ENCODE measurements at places on chromosomes 11 and 22. TPM values are rescaled to one million over a fixed set of nuclear protein-coding genes. Genes with fewer than 3 reads are reported as not detected.

Gene OR51E2
- total RNA-seq, result not detected

Gene PGAP2
- total RNA-seq, result 15.5 TPM

Gene CCDC188
- total RNA-seq, result not detected

Gene LARGE2
- not detected for total RNA-seq

Gene LMO2
- not detected for total RNA-seq

Gene RBM4B
- 14.8 TPM for total RNA-seq

Gene KRTAP5-4
- total RNA-seq, result not detected

Gene OR52H1
- total RNA-seq, result not detected

Gene JHY
- total RNA-seq, result 0.59 TPM

Gene TTC28
- 5.7 TPM for total RNA-seq

Gene SLC37A2
- 1.0 TPM for total RNA-seq

Gene B3GAT3
- 72.8 TPM for total RNA-seq

Gene KRTAP5-8
- not detected for total RNA-seq

Gene TTC38
- total RNA-seq, result 64.2 TPM

Gene TMEM86A
- total RNA-seq, result 0.21 TPM

DNA sequence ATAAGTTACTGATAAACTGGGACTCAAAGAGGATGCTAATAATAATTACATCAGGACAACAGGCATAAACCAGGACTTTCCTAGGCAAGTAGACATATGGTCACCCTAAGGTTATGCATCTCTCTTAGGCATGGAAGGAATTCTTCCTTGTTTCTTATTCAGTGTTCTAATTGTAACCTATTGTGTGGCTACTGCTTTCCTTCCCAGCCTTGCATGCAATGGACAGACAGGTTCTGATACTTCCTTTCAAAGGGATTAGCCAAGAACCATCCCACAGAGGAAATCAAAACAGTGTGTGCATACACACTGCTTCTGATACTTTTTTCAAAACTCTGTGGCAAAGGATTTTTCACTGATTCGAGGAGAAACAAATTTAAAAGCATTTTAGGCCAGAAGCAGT lies 48.3 kb downstream of the RRAS2 start:
- no peak for DNase-seq

DNA sequence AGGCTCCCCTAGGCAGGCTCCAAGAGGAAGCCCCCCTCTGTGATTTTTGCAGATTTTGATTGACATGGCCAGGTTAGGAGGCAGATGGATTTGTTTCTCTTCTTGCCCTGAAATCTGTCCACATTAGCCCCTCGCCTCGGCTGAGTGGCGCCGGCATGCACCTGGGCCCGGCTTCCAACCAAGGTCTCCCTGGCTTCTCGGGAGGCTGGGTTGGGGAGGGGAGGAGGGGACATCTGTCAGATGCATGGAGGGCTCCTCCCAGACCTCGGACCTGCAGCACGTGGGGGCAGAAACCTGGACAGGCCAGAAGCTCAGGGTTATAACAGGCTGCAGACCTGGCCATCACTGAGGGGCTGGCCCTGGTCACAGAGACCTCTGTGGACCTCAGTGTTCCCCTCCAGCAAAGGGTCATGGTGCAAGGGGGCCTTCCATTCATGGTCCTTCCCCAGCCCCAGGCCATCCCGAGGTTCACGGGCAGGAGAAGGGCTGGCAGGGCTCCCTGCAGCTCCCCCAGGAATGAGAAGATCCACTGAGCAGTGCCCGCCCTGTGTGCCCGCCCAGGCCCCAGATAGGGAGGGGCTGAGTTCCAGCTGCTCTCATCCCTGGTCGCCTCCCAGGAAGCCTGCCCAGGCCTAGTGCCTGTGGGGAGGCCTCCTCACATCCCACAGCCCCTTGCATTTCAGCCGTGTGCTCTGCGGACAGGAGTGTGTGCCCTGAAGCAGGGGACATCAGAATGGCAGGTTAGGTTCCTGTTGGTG lies 747.8 kb downstream of the BRD1 start:
- DNase-seq, result no peak

GRCh38 chr11:77661670-77662069 lies 24.1 kb upstream of the CLNS1A start:
- no peak for DNase-seq

GRCh38 chr22:24001314-24001713 lies 3.9 kb downstream of the GSTT4 start:
- no peak for DNase-seq

DNA sequence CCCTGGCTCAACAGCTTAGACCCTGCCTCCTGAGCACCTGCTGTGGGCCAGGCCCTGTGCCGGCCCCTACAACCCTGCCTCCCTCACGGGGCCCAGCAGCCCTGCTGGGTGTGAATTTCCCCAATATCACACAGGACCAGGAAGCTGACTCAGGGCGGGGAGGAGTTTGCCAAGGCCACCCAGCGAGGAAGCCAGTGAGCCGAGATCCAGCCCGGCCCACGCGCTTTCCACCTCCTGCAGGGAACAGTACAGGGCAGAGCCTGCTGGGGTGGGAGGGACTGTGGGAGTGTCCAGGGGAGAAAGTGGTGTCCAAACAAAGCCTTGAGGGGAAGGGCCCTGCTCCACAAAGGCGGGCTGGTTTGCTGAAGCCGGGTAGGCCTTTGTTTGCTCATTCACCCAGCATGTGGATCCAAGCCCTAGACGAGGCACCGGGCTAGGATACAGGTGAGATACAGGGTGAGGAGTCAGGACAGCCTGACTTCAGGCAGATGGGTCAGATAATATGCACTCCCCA lies 26.8 kb downstream of the RPL3 start:
- DNase-seq, result no peak

GRCh38 chr11:86421946-86422345 lies 47.3 kb downstream of the CCDC81 start:
- no peak for DNase-seq

DNA sequence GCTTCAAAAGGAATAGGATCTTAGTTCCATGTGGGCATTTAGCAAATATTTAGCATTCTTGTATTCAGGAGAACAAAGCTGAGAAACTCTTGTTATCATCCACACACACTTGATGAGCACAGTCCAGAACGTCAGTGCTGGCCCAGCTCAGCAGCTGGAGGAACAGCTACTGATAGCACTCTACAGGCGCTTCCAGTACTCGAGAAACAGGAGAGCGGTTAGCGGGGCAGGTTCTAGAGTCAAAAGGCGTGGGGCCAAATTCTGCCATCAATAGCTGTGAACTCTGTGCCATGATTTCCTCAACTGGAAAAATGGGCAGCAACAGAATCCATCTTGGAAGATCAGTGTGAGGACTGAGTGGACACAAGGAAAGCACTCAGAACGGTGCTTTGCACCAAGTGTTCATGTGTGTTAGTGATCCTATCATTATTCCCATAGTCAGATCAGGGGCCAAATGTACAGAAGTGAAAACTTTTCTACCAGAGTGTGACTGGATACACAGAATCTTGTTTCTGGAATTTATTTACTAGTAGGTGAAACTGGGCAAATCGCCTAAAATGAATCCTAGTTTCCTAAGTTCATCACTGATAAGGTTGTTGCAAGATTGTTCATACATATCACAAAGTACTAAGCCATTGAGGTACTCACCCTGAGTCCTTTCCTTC lies 3.2 kb downstream of the JOSD1 start:
- no peak for DNase-seq

DNA sequence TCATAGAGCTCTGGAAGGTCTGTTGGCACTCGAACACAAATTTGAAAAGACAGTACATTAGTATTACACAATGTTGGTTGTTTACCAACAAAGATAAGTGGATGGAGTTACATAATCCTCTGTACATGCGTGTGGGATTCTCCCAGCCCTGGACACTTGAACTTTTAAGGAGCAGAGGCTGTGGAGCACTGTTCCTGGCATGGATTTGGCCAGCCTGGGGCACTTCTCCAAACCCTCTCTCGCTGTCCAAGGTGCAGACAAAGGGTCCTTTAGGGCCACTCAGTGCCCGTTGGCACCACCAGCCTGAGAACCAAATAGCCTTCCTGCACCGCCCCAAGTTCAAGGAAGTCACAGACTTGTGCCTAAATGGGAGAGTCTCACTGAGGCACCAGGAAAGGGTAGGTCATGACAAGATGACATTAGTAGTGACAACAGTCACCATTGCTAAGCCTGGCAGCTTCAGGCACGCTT lies 1.6 kb upstream of the ANO1 start:
- DNase-seq, result no peak

- DNase-seq, result no peak
Observed at GRCh38 chr11:125223901-125224361, 59.4 kb downstream of the PKNOX2 start.

DNA sequence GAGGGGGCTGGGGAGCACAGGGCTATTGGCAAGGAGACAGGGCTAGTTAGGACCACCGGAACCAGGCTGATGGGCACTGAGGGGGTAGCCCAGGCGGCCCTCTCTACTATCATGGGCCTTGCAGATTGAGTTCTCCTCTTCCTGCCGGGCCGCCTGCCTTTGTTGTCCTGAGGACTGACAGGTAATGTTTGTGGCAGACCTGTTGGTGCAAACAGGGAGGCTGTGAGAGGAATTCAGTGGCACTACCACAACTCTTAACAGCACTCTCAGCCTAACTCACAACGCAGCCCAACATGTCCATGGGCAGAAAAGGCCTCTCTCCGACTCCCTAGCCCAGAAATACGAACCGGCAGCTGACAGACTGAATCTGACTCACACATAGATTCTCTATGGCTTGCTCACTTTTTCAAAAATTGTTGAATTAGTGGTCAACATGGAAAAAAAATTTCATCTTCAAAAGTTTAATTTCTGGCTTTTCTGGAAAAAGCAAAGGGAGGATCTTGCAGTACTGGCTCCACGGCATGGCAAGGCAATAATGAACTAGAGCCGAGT lies 11.4 kb downstream of the KCNJ5 start:
- no peak for DNase-seq

DNA sequence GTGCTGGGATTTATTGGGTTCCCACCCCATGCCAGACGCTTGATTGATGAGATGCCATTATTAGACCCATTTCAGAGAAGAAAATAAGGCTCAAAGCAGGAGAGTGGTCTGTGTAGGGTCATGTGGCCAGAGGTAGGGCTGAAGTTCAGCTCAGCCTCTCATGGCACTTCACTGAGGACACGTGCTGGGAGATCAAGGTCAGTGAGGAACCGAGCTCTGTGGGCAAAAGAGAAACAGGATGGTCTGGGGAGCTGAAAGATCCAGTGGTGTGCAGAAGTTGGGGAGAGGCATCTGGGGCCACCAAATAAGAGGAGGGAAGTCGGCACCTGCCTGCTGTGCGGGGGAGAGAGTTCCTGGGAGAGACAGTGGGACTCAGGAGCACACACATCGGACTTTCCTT lies 19.6 kb downstream of the RHOD start:
- no peak for DNase-seq

DNA sequence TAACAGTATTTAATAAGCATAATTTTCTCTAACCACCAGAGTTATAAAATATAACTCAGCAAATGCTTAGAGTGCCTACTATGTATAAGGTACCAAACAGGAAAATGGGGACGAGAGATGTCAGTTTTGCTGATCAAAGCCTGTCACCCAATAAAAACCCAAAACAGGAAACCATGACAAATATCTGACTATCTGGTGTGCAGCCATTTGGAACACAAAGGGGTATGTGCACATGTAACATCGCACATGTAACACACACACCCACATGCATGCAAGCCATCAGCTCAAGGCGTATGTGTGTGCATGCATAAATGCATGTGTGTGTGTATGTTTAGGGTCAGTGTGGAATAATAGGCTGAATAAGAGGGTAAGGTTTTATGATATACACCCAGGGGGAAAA lies 64.2 kb downstream of the PRR5L start:
- no peak for DNase-seq

DNA sequence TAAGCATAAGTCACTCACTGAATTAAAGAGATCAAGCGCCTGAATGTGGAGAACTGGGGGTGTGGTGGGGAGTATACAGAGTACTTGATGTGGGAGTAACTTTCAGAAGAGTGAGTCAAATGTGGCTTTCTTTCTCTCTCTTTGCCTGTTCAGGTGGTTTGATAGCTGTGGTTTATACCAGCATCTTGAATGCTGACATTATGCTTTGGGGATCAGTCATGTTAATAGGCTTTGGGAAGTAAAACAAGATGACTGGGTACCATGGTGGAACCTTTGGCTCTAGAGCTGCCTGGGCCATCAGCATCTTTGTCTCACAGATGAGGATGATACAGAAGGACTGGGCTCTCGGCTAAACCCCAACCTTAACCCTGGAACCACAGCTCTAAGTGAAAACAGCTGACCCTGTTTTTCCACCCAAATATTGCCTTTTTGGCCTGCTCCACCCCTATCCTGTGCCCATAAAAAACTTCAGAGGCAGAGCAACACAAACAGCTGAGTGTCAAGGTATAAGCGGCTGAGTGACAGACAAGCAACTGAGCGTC lies 58.2 kb upstream of the GNAZ start:
- DNase-seq, result no peak

DNA sequence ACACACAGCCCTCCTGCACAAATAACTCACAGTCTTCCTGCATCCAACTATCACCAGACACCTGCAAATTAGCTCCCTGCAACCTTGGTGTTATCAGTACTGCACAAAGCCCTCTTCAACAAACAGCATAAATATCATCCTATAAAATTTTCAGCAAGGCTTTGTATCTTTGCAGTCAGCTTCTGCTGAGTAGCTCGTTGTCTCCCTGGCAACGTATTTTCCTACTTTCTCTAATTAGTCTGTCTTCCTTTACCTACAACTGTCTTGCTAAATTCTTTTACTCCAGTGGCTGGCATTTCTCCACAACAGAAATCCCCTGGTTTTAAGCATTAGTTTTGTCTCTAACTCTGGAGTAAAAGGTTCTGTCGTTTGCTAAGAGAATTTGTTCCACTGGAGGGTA lies 3.9 kb downstream of the OR8D4 start:
- DNase-seq, result no peak

DNA sequence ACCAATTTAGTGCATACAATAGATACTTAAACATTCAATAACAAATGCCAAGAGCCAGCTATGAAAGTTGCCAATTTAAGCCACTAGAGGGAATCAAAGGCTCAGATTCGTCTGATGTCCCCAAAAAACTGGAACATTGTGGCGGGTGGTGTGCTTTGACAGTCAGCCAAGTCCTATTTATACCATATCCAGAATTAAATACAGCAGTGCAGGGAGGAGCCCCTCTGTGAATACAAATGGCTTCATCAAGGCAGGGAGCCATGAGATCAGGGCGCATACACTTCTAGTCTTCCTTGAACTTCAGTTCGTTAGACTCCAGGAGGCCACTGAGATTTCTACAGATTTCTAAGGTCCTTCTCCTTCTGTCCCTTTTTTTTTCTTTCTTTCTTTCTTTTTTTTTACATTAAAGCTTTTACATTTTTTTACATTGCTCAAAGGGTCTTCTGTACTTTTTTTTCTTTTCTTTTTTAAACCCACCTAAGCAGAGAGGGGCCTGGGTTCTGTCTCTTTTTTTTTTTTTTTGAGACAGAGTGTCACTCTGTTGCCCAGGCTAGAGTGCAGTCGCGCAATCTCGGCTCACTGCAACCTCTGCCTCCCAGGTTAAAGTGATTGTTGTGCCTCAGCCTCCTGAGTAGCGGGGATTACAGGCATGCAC lies 41.5 kb upstream of the HSPA8 start:
- no peak for DNase-seq

DNA sequence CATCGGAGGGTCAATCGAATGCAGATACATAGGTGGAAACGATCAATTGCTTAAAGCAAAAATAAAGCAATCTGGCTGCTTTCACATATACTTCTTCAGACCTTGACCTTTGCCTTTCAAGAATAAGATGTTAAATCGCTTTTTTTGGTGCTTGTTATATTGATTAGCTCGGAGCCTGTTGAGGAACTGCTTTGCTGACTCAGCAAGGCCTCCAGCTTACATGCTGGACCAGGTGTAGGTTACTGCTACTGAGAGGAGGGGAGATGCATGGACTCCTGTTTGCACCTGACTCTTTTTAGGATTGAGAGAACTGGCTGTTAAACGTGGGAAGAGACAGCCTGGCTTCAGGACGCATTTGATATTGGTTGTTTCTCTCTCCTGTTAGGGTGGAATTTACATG lies 31.3 kb upstream of the NELL1 start:
- no peak for DNase-seq

- no peak for DNase-seq
Observed at GRCh38 chr11:118915396-118915795, 10.3 kb downstream of the BCL9L start.

All from natural killer cell treated with Interleukin-12 subunit alpha and Interleukin-12 subunit beta and Interleukin-15 and Interleukin-18, amount 100 ng/mL, for 72 hours (primary cell).